Right kidney (tissue), 9 donors: ENCODE measurements at places on chromosomes 4 and X.

DNA sequence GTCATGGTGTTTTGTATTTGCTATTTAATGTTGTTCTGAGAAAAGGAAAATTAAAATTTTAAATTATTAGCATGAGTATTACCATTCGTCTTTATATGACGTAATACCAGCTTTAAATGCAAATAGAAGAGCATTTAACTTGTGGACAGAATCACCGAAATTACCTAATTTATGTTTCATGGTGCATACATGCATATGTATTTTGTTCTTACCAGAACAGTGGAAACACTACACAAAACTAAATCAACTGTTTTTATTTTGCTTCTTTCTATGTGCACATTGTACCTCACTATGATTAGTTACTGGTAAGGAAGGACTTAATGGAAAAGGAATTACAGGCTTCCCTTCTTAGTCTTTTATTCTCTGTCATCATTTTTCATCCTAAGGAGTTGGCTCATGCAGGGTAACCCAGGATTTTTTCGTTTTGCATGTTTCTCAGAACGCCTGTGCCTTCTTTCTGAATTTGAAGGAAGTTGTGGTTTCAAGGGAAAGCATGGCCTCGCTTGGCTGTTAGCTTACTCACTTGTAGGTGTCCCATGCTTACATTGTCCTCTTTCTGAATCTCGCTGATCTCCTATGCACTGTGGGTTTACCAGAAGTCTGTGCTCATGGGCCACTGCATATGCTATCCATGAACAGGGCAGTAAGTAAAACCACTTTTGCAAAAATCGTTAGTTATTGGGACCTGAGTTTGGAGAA, 300.0 kb upstream of the PUDP start:
- no peak for DNase-seq

DNA sequence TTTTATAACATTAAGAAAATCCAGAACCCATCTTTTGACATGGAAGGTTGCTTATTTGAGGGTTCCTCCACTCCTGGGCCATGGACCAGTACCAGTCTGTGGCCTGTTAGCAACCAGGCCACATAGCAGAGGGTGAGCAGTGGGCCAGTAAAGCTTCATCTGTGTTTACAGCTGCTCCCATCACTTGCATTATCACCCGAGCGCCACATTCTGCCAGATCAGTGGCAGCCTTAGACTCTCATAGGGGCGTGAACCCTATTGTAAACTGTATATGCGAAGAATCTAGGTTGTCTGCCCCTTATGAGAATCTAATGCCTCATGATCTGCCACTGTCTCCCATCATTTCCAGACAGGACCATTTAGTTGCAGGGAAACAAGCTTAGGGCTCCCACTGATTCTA, 58.6 kb downstream of the NDST4 start:
- no peak for DNase-seq

DNA sequence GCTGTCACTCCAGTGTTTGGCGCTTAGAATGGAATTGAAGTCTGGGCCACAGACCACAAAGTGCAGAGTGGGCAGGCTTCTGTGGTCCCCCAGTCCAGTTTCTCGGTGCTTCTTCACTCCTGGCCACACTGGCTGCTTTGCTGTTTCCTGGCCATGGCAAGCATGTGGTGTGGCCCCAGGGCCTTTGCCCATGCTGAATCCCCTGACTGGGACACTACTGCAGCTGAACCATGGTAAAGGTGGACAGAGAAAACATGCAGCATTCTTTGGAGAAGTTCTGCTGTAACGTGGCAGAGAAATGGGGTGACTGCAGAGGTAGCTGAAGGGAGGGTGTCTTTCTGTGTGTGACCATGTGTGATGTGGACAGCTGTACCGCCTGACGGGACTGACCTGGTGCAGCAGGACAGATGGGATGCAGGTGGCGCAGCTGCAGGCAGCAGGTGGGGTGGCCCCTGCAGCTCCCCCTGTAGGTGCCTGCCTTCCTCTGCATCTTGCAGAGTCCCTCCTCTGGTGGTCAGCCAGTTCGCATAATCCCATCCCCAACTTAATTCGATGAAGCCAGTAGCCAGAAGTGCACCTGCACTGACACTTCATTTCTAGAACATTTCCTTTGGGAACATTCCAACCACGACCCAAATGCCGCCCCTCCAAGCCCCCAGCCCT, 13.2 kb upstream of the S100P start:
- DNase-seq: no peak

- no peak for DNase-seq
Measured at GRCh38 chr4:129145222-129145730, 49.3 kb downstream of the C4orf33 start.

DNA sequence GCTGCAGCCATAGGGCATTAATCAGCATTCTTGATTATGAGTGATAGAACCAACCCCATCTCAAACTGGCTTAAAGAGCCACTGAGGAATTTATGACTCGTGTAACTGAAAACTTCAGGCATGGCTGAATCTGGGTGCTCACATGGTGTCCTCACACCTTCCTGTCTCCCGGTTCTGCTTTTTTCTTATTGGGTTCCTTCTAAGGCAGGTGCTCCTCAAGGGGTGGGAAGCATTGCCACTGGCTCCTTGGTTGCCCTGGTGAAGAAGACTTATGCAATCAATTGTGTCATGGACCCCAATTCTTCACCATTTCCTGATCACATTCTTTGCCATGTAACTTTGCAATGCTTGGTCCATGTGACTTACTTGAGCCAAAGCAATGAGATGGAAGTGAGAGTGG, 4.3 kb upstream of the ZCCHC4 start:
- no peak for DNase-seq

DNA sequence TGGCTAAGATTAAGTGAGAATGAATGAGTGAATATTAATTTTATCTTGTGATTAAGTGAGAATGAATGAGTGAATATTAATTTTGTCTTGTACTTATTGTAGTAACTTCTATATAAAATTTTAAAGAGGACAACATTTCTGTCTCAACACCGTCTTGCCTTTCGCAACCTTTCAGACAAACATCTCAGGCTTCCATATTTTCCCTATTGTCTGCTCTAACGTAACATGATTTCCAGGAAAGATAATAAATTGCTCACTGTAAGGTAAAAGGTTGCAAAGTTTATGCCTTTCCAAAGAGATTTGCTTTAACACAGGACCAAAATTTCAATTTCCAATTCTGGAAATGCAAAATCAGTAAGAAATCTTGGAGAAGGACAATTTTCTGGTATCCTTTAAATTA, 41.7 kb upstream of the SLC39A8 start:
- DNase-seq: no peak

DNA sequence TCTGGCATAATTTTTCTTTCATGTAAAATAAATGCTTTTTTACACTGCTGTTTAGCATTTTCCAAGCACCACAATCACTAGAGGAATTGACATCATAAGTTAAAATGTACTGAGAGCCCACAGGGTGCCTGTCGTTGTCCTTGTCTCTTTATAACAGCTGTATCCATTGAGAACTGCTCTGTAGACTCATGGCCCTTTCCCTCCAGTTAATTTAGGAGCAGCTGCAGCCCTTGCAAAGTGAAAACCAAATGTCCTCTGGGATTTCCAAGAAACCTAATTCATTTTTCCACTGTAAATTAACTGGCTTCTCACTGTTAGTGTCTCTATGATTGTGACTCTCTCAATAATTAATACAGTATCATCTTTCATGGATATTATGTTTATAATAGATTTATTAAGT, 185.9 kb downstream of the SLC4A4 start:
- DNase-seq: no peak

DNA sequence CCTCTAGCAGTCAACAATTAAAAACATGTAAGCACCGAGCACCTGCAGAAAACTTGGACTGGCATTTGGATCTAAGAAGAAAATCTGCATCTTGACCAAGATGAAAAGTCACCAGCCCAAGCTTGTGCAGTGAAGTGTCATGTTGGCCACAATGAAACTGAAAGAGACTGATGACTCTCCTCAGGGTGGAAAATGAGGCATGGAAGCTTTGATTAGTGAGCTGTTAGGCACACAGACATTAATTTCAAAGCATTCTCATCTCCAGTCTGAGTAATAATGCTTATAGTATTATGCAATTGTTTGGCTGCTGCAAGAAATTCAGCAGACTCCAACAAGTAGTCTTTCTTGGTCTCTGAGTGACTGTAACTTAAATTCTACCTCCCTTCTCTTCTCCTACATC, 150.1 kb downstream of the AR start:
- DNase-seq: no peak

DNA sequence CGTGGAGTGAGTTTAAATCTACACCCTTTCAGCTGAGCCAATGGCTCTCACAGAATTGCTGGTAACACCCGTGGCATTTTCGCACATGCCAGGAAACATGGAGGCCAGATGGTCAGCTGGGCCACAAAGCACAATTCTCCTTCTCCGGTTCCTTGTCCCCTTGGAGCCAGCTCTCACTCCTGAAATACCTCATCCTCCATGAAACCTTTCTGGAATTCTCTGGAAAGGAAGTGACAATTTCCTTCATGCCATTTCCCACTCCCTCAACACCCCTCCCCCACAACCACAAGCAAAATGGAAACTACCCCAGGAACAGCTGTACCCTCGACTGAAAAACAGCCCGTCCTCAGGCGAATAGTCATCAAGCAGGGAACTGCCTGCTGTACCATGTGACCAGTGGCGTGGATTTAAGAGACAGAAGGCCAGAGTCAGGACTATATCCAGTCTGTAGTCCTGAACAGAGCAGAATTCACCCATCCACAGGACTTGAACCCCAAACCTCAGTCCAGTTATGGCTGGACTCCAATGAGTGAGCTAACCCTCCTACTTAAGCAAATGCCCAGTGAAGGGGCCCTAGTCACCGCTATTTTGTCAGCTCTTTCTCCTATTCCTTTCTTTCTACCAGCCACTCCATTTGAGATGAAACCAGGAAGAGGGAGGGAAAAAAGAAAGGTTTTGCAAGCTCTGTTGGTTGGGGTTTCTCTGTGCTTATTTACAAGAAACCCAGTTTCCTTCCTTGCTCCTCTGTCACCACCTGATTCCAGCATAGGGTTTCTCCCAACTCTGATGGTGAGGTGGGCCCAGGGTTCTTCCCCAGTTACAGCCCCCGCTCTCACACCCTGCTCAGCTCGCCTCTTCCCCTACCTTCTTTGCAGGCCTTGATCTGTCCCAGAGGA, 24.5 kb downstream of the ELF4 start:
- no peak for DNase-seq

GRCh38 chr4:168696280-168696679, 199.4 kb downstream of the PALLD start:
- no peak for DNase-seq

DNA sequence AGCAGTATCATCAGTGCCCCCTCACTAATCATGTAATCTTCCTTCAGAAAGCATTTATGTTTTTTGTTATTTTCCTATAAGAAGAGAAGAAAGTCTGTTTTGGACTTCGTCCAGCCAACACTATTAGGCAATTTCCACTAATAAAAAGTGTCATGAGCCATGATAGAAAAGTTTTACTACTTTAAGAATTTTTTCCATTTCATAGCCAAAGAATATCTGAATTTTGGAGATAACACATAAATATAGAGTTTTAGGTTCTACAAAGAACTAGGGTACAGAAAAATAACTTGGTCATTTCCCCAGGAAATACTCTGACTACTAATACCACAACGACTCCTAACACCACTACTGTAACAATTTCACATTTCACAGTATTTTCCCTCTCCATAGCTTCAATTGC, 41.8 kb upstream of the VEGFC start:
- DNase-seq: no peak

- no peak for DNase-seq
Measured at GRCh38 chr4:155946486-155946885, 7.2 kb downstream of the CTSO start.

- DNase-seq: no peak
Measured at GRCh38 chrX:17046478-17047097, 100.1 kb downstream of the REPS2 start.

- DNase-seq: no peak
Measured at GRCh38 chr4:78225236-78225635, 168.1 kb downstream of the FRAS1 start.

DNA sequence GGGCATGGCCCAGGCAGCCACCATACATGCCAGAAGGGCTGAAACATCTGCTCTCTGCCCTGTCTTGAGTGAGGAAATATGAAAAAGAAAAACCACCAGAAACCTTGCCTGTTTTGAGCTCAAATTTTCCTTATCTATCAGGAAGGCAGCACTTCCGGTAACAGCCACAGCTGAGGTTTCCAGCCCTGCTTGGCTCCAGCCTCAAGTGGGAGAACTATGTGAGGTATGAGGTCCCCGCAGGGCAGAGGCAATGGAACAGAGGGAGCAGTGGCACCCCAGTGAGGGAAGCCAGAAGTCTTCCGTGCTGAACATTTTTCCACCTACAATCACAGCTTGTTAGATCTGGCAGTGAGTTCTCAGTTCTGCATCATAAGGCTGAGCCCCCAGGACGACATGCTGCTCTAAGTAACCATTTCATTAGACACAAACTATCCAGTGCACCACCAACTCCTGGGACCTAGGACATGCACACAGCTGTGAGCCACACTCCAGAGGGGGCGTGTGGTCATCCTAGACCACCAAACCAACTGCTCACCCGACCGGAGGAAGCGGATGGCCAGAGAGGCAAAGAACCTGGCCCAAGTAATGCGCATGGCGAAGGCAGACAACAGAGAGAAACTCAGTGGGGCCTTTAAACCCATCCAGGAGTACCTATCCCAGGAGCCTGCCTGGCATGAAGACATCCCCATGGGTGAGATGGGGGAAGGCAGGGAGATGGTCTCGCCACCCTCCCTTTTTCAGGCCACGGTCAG, 22.6 kb downstream of the WDR1 start:
- no peak for DNase-seq

GRCh38 chrX:23883737-23884354, 23.9 kb downstream of the APOO start:
- DNase-seq: no peak

- DNase-seq: no peak
Measured at GRCh38 chr4:89733946-89734345, 103.0 kb downstream of the SNCA start.

DNA sequence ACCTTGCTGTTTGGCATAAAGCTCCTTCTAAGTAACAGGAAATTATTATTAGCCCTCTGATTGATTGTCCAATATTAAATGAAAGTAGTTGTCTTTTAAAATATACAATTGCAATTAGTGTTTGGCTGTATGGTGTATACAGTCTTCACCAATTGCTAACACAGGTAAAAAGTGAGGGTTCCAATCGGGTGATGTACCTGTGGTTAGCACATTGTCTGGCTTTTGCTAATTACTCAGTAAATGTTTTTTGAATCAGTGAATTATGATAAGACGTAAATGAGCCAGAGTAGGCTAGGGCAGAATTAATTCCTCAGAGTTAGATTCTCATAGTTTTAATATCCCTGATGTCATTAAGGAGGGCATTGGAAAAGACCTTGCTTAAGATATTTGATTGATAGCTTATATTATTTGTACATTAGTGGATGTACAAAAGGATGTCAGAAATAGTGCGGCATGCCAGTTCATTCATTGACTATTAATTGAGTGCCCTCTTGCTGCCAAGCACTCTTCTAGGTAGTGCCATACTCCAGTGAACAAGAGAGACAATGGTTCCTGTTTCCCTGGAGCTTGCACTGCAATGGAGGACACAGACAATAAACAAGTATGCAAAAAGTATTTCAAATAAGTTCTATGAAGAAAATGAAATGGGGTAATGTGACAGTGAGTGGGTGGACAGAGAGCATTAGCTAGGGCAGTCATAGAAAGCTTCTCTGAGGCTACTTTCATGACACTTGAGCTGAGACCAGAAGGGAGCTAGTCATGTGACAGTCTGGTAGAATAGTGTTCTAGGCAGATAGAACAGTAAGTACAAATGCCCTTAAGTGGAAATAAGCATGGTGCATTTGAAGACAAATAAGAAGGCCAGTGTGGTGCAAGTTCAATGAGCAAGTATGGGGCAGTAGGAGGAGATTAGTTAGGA, 205.9 kb upstream of the CASK start:
- no peak for DNase-seq

GRCh38 chrX:139758809-139759208, 50.8 kb upstream of the MCF2 start:
- no peak for DNase-seq
